Fibroblast of pulmonary artery (primary cell): ENCODE measurements at places on chromosomes 4 and X.

DNA sequence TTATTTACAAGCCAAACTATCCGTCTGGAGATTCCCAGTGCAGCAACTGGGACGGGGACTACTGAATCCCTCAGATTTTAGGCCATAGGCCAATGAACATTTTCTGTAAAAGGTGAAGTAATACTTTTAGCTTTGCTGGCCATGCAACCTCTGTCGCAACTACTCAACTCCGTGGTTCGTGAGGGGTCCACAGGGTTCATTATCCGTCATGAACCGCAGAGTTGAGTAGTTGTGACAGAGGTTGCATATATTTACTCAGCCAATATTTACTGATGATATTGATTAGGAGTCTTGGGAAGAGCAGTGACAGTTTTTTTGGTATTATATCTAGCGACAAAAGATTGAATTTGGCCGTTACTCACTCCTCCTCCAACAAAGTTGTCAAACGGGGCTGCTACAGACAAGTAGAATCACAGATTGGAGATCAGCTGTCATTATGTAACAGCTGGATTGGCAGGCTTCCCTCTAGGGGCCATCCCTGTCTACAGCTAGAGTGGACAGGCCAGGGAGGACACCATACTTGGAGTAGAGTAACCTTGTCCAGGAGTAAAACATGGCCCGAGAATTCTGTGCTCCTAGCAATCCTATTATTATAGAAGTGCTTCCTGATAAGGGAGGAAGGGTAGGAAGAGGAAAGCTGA is 37.2 kb upstream of the CD38 start:
- DNase-seq, result no peak

- DNase-seq, result peak; percentile 69
These were observed 13.5 kb downstream of the RXFP1 start for GRCh38 chr4:158535130-158535614.

DNA sequence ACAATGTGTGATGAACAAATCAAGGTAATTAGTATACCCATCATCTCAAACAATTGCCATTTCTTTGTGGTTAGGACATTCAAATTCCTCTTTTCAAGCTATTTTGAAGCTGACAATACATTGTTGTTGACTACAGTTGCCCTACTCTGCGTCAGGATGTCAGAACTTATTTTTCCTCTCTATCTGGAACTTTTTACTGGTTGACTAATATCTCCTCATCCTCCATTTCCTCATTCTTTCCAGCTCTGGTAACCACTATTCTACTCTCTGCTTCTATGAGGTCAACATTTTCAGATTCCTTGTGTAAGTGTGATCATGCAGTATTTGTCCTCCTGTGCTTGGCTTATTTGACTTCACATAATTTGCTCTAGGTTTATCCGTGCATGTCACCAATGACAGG is 240.5 kb upstream of the HS3ST1 start:
- DNase-seq, result peak; percentile 47

DNA sequence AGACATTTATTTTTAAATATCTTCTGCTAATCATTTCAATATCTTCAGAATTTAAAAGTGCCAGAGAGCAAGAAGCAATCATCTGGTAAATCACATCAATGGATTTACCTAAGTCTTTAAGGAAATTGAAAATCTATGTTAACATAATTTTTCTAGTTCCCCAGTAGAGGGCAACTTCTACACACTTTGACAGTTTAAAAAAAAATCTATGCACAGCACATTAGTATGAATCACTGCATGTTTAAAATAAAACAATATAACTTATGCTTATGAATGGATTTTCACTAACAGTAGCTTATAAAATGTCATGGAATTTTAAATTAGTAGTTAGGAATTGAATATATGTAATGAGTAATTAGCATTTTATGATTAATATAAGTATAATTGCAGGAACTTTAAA is 126.5 kb downstream of the REELD1 start:
- DNase-seq, result peak; percentile 47

- peak; percentile 80 for DNase-seq
These were observed 52.0 kb upstream of the HS3ST1 start for GRCh38 chr4:11480683-11481082.

GRCh38 chr4:39045827-39046221 is 13.6 kb upstream of the TMEM156 start:
- peak; percentile 51 for DNase-seq

DNA sequence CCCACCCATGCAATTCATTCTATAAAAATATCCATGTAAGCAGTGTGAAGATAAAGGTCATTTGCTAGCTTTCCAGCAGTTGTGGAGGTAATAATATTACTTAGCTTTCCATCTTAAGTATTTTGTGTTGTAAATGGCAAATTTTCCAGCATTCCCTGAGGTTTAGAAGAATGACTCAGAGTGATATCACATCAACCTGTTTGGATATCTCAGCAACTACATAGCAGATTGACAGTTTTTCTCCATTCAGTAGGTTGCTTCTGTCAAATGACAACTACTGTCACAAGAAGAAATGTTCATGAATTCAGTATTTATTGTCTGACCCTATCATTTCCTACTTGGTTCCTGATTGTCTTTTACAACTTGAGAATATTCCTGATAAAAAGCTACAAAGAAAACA is 434.9 kb upstream of the GALNTL6 start:
- no peak for DNase-seq

- no peak for DNase-seq
These were observed 330.2 kb upstream of the F9 start for GRCh38 chrX:139200346-139200745.

GRCh38 chrX:132692526-132692925 is 203.7 kb upstream of the MBNL3 start:
- DNase-seq, result no peak

DNA sequence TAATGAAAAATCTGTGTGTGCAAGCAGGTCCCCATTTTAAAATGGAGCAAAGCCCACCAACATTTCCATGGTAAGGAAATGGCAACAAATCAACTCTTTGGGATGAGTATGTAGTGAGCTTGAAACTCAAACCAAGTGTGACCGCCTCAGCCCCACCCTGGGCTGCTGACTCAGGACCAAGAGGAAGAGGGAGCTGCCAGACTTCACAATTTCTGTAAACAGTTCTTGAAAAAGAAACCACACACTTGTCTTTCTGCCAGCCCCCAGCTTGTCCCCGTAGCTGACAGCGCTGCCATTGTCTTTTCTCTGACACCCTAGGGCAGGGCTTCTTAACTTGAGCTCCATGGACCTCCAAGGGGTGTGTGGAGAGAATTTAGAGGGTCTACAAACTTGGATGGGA is 10.3 kb downstream of the RTL5 start:
- DNase-seq, result peak; percentile 62

DNA sequence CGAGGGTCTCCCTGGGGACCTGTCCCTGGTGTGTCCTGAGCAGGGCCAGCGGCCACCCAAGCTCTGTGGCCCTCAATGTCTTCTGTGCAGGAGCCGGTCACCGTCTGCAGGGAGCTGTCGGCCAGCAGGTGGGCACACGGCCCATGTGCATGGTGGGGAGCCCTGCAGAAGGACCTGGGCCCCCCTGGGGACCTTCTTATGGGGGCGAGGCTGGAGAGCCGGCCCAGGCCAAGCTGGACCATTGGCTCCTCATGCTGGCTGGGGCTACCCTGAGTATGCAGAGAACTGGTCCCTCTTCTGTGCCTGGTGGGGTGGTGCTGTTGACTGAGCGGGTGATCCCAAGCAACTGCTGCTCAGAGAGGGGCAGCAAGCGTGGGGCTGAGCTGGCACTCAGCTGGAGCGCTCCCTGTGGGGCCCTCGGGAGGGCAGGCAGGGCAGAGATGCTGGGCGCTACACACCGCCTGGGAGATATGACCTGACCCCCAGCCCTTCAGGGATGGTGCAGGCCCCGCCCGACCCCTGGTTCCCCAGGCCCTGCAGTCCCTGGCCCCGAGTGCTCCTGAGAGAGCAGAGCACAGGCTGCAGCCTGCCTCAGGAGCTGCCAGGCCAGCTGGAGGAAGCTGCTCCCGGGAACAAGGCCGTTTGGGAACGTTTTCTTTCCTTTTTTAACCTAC is 14.8 kb downstream of the NAT8L start:
- DNase-seq, result no peak
